ENCODE measurements at places on chromosomes 5 and 9.

DNA sequence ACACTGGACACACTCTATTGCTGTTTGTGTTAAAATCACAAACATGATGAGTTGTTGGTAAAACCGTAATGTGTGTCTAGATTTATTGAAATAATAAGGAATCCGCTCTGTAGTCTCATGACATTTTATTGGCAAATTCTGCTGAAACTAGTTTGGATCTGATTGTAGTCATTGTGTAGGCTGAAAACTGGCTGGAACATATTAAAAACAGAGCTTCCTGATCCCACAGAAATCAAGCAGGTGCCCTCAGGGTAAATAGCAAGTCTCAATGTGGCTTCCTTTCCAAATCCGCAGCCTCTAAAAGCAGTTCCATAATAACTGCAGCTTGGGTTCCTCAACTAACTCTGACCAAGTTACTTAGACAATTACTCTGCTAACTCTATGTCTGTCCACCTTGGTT, 427.5 kb upstream of the KIF2A start:
- H3K36me3 ChIP-seq = no peaks in the 10 kb centered on the region
- no peak for DNase-seq
- no peak overlapping the region for H3K27ac ChIP-seq
- H3K4me1 ChIP-seq = no peaks in the 10 kb centered on the region

- H3K4me1 ChIP-seq = no peaks in the 10 kb centered on the region
- no peak overlapping the region for H3K4me3 ChIP-seq
- no peak overlapping the region for H3K27ac ChIP-seq
- no peak for DNase-seq
Measured at GRCh38 chr5:133341296-133341695, 271.0 kb downstream of the FSTL4 start.

DNA sequence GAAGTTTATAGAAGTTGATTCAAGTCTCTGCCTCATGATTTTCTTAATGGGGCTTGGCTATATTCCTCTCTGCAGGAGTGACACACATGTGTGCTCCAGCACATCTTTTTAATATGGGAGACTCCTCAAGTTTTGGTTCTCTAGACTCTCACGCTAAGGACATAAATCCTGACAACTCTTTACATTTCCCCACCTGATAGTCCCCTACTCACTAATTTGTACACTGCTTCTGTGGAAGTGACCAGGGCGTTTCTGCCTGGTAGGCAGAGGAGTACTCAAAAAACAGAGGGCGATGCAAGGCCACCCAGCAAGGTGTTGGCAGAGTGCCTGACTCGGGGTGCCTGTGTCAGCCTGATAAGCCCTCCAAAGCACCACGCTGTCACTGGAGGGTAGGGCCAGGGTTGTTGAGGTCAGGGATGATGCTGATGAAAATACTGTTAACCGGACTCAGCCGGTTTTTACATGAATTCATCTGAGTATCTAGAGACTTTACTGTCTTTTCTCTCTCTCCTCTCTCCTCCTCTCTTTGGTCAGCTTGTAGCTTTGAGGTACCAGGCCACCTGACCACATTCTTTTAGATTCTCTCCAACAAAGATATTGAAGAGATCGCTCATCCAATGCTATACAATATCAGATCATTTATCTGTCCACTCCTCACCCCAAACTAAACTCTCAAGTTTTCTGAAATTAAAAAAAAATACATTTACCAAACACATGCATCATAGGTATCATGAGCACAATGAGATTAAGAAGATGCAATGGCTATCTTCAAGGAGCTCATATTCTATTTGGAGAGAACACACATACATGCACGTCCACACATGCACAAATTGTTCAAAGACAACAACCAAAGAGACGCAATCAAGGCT, 205.2 kb downstream of the PIK3R1 start:
- no peak overlapping the region for H3K4me3 ChIP-seq
- H3K4me1 ChIP-seq = peaks cover 11% of the 10 kb centered on the region
- no peaks in the 10 kb centered on the region for H3K27me3 ChIP-seq

DNA sequence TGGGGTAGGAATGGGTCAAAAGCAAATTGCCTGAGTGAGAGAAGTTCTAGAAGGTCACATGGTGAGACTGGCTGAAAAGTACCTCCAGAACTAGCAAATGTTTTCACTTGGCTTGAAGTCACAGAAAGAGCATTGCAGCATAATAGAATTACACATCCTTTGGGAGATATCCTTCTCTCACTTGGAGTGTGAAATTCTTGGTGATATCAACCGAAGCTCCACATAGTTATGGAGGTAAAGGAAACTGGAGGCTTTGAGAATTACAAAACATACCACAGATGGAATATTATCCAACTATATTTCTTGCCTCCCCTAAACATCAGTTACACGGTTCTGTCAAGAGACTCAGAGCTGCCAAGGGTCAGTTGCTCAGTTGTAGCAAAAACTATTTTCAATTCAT, 182.4 kb downstream of the SEMA5A start:
- no peak overlapping the region for H3K4me3 ChIP-seq
- H3K36me3 ChIP-seq = no peaks in the 10 kb centered on the region
- H3K27ac ChIP-seq = no peak overlapping the region
- peaks cover 3% of the 10 kb centered on the region for H3K4me1 ChIP-seq
- no peak for DNase-seq

DNA sequence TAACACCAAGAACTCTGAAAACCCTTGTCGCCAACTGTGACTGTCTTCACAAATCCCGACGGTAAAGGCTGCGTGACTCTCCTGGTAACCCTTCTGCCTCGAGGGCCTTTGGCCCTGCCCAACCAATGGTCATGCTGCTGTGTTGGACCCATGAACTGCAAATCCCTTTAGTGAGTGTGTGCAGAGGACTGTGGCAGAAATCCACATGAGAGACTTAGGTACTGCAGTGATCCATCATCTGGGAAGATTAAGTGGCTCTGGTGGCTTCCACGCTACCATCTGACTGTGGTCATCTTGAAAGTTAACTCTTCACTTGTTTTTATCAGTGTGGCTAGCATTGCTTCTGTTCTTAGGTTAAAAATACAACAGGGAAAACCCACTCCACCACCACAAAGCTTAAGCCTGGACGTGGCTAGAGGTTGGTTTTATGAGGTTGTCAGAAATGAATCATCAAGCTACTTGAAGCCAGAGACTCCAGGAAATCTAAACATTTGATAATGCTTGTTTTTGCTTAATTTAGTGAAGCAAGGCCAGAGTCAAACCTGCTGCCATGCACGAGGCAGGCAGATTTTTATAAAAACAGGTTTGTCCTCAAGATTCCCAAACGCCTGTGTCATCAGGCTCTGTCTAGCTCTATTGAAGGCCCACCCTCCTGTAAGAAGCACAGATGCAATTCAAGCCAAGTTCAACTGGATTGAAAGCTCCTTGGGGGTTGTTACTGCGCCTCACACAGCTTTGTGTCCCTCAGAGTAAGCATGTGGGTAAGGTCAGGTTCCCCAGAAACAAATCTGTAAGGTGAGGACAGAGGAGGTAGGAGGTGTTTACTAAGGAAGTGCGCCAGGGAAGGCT, 52.7 kb upstream of the ERCC6L2 start:
- H3K4me1 ChIP-seq = no peaks in the 10 kb centered on the region
- no peak for DNase-seq
- no peaks in the 10 kb centered on the region for H3K36me3 ChIP-seq
- no peak overlapping the region for H3K4me3 ChIP-seq

GRCh38 chr5:127186657-127187056, 103.9 kb upstream of the MEGF10 start:
- H3K4me1 ChIP-seq = no peaks in the 10 kb centered on the region
- H3K4me3 ChIP-seq = no peak overlapping the region
- H3K27me3 ChIP-seq = no peaks in the 10 kb centered on the region
- DNase-seq = no peak

GRCh38 chr9:135847833-135848232, 59.5 kb downstream of the CAMSAP1 start:
- peaks cover 4% of the 10 kb centered on the region for H3K36me3 ChIP-seq
- no peaks in the 10 kb centered on the region for H3K27me3 ChIP-seq
- no peak for DNase-seq

GRCh38 chr5:9363026-9363425, 182.8 kb downstream of the SEMA5A start:
- H3K4me3 ChIP-seq = no peak overlapping the region
- no peaks in the 10 kb centered on the region for H3K36me3 ChIP-seq
- H3K27me3 ChIP-seq = no peaks in the 10 kb centered on the region
- H3K27ac ChIP-seq = no peak overlapping the region
- DNase-seq = no peak

Measured in effector memory CD4-positive, alpha-beta T cell (primary cell).